ENCODE measurements at places on chromosomes 12 and 14.

- peak; percentile 60 for DNase-seq
Observed at GRCh38 chr14:52268279-52269061, 972 bp downstream of the PTGDR start.

DNA sequence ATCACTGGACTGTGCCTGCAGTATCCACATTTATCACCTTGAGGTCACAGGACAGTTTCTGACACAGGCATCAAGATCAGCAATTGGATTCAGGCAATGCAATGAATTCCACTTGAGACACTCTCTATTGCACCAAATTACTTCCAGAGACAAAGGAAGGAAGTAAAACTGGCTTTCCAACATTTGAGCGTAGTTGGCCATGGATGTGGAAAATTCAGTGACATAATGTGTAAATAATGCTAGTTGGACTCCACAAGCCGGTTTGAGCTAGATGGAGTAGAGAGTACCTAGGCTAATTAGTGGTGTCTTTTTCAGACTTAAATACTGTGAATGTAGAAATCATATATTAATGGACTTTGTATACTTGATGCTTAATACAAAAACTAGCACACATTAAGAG, 168.3 kb upstream of the SYT1 start:
- no peak for DNase-seq

GRCh38 chr14:100132161-100132902, 27.1 kb downstream of the DEGS2 start:
- DNase-seq, result no peak

DNA sequence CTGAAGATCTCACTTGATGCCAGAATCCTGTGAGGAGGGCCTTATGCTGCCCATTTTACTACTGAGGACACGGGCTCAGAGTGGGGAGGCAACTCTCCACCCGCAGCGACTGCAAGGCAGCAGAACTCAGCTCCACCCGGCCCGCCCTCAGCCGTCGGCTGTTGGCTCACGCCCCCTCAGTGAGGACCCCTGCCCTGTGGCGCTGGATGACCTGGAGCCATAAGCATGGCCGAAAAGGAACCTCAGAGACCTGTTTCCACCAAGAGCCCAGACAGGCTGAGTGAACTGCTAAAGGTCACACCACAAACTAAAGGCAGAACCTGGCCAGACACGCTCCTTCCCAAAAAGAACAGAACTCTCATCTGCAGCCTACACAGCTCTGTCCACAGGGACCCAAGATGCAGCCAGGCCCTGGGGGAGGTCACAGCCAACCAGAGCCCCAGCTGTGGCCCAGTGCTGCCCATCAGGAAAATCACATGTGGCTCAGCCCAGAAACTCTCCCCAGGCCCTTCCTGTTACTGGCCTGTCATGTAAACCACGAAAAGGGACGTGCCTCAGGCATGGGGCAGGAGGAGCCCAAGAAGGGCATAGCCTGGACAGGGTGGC, 32.8 kb downstream of the CCNK start:
- DNase-seq, result no peak

DNA sequence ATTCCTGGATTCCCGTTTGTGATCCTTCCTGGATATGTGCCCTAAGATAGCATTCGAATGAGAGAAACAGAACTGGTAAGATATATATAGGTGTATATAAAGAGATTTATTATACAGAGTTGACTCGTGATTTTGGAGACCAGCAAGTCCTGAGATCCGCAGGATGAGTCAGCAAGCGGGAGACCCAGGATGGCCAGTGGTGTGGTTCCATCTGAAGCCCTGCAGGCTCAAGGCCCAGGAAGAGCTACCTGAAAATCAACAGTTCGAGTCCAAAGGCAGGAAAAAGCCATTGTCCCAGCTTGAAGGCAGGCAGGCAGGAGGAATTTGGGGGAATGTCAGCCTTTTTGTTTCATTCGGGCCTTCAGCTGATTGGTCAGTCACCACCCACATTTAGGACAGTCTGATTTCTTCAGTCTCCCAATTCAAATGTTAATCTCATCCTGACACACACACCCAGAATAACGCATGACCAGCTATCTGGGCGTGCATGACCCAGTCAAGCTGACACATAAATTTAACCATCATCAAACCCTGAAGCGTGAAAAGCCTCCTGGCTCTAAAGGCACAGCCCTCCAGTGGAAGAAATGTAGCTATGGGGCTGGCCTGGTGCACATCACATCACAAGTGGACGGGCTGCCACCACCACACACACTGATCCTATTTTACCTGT, 44.3 kb downstream of the TUNAR start:
- no peak for DNase-seq

DNA sequence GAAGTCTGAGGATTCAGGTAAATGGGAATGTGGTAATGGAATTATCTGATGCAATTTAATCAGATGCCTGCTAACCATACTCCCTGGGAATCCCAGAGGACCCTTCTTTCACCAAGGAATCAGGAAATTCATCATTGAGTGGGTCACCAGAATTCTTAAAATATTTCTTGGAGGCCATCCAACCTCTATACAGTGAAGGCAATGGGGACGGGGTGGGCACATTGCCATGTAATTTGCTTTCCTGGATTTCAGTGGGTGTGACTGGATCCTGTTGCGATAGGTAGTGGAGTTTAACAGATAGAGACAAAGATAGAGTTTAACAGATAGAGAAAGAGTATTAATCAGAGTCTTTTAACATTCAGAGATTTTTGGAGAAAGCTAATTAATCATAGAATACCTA, 394.4 kb downstream of the DAD1 start:
- no peak for DNase-seq

- no peak for DNase-seq
Observed at GRCh38 chr14:32633930-32634329, 304.7 kb upstream of the NPAS3 start.
